ENCODE measurements at places on chromosomes 2 and 18.

- DNase-seq: no peak
These were observed 894.7 kb downstream of the TMEM182 start for GRCh38 chr2:103656558-103656957.

- DNase-seq: no peak
These were observed 34.5 kb downstream of the PDIA6 start for GRCh38 chr2:10777842-10778723.

DNA sequence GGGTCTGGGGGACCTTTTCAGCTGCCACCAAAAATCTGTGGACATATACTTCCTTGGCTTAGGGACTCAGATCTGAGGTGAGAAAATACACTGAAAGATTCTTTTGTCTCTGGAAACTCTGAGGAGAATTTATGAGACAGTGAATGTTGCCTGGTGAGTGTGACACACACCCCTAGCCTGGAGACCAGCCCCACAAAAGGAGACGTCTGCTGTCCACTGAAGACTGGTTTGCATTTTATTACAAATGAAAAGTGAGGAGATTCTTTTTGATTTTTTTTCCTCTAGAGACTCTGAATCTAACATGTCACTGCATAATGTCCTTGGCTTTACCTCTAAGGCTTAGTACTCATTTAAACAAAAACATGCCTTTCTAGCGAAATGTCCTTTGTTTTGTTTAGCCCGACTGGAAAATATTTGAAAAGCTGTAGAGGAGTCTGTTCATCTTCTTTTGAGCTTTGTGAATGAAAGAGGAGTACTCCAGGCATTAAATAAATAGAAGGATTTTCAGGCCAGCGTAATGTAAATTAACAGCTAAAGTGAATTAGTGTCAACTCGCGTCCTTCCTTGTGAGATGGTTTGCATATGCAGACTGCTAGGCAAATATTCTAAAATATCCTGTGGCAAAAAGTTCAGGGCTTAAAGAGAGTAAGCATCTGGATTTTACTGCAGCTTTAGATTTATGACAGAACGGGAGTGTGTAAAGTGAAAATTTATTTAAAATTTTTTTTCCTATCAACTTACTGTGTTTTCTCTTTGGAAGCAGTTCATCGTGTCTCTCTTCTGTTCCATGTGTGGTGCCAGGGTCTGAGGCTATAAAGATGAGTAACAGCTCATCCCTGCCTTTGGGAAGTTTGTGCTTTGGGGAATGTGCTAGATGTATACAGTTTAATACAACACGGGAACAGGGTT, 125.4 kb downstream of the VWA3B start:
- no peak for DNase-seq

DNA sequence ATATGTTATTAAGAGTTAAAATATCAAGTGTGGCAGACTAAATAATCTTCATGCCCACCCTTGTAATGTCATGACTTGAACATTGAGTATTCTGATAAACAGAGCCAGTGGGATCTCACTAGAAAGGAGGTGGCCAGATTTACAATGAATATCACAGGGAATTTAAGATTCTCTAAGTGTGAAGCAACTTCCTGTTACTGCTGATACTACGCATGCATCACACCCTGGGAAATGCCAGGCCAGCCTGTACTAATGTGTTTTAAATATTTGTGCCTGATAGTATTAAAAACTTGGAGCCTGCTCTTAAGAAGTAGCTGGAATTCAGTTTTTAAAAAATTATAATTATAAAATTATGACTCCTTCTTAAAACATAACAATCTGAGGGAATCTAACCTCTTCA, 148.3 kb downstream of the LAMA3 start:
- peak; percentile 10 for DNase-seq

GRCh38 chr18:75324686-75325257, 102.7 kb downstream of the SMIM21 start:
- DNase-seq: no peak

DNA sequence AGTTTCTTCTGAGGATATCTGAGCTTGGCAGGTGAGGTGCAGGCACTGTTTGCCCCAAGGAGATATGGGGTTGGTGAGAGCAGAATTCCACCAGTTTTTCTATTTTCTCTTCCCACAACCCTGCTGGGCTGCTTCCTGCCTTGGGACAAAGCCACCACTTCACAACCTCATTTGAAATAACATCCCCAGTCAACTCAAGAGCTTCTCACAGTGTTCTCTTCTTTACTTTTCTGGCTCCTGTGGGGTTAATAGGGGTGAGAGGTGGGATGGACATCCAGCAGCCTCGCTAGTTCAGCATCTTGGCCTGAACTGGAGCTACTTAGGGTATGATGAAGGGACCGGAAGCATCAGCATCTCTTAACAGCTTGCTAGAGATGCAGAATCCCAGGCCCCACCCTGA, 106.3 kb downstream of the SLC4A3 start:
- no peak for DNase-seq

DNA sequence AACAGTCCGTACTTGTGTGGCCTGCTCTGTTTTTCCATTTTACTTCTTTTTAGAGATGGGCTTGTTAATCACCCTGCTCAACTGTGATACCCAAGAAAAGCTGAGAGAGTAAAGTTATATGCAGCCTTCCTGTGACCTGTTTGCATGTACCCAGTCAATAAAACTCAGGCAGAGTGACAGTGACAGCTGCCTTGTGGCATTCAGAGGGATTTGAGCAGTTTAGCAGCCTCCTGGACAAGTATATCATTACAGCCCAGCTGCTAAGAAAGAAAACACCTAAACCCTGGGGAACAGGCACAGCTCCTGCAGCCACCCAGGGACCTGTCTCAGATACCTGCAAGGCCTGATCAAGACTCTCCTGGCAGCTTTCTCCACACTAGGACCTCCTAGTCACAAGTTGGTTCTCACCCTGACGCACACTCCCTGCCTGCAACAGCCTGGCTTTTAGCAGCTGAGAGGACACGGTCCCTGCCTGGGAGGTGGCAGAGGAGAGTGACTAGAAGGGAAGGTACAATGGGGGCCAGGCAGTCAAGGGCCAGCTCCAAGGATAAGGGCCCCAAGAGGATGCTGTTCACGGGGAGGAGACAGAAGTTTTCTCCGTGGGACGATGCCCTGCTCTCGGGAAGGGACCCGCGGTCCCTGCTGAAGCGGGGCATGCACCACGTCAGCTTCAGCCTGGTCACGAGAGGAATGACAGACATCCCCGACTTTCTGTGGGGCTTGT, at the start of gene LRRC30:
Gene LRRC30, plus strand, starts transcription at position 464 of the 724 bp plus-strand sequence. Its CDS starts 50 bp downstream, at position 514.
- DNase-seq: no peak

GRCh38 chr2:135531231-135532197, at the start of gene R3HDM1:
Gene R3HDM1 (plus strand): TSS chr2:135531484. CDS start chr2:135604846, 73,362 bp downstream.
- peak; percentile 97 for DNase-seq

- no peak for DNase-seq
These were observed 256.0 kb downstream of the CDH20 start for GRCh38 chr18:61589053-61589723.

DNA sequence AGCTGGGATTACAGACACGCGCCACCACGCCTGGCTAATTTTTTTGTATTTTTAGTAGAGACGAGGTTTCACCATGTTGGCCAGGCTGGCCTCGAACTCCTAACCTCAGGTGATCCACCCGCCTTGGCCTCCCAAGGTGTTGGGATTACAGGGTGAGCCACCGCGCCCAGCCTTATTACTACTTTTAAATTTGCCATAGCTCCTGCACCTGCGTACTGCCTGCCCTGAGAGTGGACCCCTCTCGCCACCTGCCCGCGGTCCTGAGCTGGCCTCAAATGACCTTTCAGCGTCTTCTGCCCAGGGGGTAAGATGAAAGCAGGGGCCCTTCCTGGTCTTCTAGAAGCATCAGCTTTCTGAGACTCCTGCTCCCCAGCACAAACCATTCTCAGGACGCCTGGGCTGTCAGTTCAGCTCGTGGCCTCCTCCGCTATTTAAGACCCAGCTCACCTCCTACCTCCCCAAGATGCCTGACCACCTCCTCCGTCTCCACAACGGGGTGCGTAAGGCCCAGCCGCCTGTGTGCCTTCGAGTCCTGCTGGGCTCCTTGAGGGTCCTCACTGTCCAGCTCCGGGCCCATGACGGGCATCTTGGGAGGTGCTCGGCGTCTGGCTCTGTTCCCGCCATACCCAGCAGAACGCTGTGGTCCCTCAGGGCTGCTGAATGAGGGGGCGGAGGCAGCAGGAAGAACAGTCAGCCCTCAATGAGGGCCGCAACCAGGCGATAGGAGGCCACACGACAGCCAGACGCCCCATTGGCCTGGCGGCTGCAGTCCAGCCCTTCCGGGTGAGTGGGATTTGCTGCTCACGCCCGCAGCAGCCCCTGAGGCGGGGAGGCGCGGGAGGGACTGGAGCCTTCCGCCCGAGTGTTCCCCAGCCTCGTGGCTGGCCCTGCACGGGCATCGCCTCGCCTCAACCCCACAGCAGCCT, 266.6 kb downstream of the TFCP2L1 start:
- no peak for DNase-seq

GRCh38 chr2:48600204-48600813, 17.3 kb upstream of the GTF2A1L start:
- peak; percentile 25 for DNase-seq

DNA sequence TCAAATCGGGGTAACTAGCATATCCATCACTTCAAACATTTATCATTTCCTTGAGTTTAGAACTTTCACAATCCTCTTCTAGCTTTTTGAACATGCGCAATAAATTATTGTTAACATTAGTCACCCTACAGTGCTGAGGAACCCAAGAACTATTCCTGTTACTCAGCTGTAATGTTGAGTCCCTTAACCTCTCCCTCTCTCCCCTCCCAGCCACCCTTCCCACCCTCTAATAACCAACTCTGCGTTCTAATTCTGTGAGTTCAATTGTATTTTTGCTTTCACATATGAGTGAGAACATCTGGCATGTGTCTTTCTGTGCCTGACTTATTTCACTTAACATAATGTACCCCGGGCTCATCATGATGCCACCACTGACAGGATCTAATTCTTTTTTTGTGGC, 78.6 kb upstream of the RANBP2 start:
- no peak for DNase-seq

DNA sequence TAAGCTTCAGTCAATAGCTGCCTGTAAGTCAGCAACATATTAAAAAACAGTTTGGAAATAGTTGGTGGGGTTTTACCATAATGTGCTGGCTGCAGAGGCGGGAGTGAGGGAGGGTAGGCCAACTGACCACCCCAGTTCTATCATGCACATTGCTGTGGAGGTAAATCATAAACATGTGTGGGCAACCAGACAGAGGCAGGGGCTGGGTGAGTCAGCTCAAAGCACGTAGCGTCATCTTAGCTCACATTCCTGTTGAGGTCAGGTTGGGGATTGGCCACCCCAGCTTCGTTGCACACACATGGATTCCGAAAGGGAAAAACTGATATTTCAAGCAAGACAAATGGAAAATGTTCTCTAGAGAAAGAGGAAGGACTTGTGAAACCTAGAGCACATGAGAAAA, 19.5 kb downstream of the GPR45 start:
- DNase-seq: no peak

- no peak for DNase-seq
These were observed 9.3 kb upstream of the EFHD1 start for GRCh38 chr2:232623768-232624765.

GRCh38 chr2:80340022-80340421, 35.5 kb upstream of the LRRTM1 start:
- no peak for DNase-seq

- no peak for DNase-seq
These were observed 8.0 kb downstream of the HDAC4 start for GRCh38 chr2:239392688-239393387.

DNA sequence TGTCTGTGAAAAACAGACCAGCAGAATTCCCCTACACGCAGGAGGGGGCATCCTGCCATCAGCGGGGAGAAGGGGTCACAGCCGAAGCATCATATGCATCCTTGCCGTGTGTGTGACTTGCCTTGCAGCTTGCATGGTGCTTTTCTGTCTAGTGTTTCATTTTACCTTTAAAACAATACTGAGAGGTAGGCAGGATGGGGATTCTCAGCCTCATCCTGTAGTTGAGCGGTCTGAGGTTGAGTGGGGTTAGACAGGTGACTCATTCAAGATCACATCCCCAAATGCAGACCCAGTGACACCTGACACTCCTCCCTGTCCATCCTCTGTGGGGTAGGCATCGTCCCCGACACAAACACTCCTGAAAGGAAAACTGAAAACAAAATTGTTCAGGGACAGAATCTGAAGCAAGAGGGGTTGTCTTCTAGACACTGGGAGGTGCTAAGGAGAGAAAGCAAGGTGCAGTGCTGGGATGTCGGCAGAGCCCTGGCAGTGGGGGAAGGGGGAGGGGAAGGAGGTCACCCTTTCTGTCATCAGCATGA, 7.9 kb downstream of the ARL4C start:
- peak; percentile 87 for DNase-seq

GRCh38 chr2:129708221-129708967, 271.1 kb upstream of the RAB6C start:
- DNase-seq: no peak

GRCh38 chr2:67876176-67876575, 186.6 kb downstream of the C1D start:
- no peak for DNase-seq

DNA sequence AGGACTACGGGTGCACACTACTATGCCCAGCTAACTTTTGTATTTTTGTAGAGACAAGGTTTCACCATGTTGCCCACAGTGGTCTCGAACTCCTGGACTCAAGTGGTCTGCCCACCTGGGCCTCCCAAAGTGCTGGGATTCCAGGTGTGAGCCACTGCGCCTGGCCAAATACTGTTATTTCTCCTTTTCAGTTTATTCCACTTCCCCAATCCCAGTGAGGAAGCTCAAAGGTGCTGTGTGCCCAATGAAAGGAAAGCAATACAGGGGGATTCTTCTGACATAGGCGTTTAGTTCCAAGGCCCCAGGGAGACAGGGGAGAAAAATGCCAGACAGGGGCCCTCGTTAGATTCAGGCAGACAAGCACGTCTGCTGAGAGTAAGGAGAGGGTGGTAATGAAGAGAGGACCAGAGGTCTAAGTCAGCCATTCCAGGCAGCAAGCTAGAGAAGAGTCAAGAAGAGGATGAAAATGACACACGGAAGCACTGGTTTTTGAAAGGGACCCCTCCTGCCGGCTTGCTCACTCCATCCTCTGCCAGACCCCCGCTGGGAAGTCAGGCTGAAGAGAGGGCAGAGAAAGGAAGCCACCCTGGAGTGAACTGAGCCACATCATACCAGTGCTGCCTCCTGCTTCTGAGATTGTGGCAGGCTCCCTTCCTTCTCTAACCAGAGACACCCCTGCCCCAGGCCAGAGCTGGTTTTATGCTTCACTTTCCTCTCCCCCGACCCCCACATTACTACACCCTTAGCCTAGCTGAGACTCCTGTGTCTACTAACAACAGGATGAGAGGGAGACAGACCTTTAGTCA, 6.7 kb downstream of the INO80C start:
- DNase-seq: no peak

DNA sequence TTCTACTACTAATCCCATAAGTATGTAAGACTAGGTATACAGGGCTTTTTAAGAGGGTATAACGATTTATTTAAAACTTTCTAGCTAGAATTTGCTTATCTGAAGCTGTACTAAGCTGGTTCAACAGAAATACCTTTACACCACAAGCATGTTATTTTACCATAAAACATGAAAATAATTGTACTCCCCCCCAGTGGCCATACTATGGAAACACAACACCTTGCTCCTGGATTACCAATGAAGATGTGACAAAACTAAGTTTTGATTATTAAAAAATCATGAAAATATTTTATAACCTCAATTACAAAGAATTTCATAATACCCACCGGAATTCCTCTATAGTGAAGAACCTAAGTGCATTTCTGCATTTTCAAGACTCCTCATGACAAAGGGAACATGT, 27.3 kb downstream of the LPIN2 start:
- peak; percentile 24 for DNase-seq
